ENCODE measurements at places on chromosomes 6 and 20.

- DNase-seq = no peak
Observed at GRCh38 chr20:6818033-6818808, 50.7 kb downstream of the BMP2 start.

GRCh38 chr20:33858666-33859065, 47.5 kb downstream of the CHMP4B start:
- no peak for DNase-seq

- DNase-seq = no peak
Observed at GRCh38 chr6:31666337-31666965, 571 bp downstream of the CSNK2B start.

GRCh38 chr6:144883915-144884314, 598.8 kb downstream of the UTRN start:
- DNase-seq = no peak

DNA sequence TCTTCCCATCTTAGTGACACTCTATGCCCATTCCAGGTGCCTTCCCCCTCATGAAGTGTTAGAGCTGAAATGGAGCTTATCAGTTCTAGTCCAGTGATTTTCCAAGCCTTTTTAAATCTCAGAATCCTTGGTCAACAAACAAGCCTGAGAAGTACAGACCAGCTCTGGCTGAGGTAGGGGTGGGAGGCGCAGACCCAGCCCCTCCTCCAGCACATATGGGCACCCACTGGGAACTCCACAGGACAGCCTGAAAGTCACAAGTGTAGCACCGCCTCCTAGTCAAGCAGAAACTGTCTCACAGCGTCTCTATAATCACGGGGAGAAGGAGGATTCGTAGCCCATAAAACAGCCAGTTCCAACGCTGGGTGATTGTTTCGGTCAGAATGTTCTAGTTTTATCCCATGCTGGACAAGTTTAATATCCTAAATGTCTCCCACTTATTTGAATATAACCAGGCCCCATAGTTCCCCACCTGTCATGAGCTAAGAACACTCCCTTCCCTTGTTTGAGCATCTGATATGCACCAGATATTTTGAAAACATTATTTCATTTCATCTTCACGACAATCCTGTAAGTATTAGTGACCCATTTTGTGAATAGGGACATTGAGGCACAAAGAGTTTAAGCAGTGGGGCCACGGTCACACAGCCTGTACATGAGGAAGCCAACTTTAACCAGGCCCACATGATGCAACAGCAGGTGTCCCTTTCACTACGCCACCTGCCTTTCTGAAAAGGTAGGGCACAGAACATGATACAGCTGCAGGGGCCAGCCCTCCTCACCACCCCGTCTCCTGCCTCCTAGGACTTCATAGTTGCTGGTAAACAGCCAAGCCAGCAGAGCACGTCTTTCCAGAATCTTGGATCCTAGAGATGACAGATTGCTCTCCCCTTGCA, 40.1 kb downstream of the TRAF3IP2 start:
- no peak for DNase-seq

DNA sequence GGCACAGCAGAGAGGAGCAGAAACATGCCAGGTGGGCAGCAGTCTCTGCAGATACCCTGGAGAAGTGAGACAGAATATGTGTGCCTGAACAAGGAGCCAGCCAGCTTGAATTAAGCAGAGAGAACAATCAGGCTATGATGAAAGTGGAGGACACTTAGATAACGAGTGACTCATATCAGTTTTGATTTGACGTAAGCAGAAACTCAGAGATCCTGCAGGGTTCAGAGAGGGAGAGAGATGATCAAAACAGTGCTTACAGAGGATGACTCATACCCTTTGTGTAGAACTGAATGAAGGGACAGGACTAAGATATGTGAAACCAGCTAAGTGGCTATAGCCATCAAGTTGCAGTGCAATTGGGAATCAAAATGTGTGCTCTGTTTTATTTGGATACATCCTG, 300.7 kb downstream of the TENT5A start:
- no peak for DNase-seq

- DNase-seq = no peak
Observed at GRCh38 chr6:148374040-148374774, 31.6 kb downstream of the SASH1 start.

- no peak for DNase-seq
Observed at GRCh38 chr6:26224940-26225847, 138.0 kb downstream of the HFE start.

- no peak for DNase-seq
Observed at GRCh38 chr20:46649965-46650542, 1.2 kb downstream of the SLC13A3 start.

GRCh38 chr20:50618537-50618936, 72.8 kb downstream of the RIPOR3 start:
- no peak for DNase-seq

DNA sequence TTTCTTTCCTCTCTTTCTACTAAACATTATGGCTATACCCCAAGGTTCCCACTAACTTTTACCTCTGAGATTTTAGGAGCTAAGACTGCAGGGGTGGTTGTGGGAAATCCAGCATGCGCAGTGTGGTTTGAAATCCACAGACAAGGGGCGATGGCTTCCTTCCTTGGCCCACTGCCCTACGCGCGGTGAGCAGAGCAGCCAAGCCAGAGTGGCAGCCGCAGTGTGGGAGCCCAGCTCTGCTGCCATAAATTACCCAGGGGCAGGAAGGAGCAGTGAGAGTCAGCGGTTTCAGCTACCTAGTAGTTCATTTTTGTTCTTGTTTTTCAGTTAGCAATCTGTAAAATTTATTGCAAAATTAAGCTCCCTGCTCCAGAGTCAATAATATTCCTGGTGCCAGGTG, 101.4 kb downstream of the BMP2 start:
- no peak for DNase-seq

GRCh38 chr6:164214066-164214465, 799.5 kb downstream of the QKI start:
- no peak for DNase-seq

DNA sequence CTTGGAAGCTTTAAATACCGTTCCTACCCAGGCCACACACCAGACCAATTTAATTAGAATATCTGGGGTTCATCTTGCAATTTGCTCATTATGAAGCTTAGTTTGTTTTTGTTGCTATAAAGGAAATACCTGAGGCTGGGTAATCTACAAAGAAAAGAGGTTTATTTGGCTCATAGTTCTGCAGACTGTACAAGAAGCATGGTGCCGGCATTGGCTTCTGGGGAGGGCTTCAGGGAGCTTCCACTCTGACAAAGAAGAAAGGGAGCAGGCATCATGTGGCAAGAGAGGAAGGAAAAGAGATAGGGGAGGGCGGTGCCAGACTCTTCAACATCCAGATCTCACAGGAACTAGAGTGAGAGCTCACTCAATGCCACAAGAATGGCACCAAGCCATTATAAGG, 73.6 kb downstream of the RNF182 start:
- no peak for DNase-seq

- DNase-seq = no peak
Observed at GRCh38 chr20:33842346-33842745, 31.2 kb downstream of the CHMP4B start.

DNA sequence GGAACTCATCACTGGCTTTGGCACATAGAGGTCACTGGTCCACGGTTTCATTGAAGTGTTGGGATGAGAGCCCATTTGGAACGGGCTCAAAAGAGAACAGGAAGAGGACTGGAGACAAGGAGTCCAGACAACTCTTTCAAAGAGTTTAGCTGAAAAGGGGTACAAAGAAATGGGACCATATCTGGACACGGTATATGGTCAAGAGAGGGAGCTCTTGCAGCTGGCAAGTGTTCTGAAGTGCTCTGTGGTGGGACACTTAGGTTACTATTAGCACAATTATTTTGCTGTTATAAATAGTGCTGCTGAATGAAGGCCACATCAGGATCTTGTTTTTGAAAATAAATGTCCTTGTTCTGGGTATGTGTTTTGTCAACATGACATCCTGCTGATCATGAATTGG, 4.6 kb downstream of the SGK2 start:
- DNase-seq = no peak

DNA sequence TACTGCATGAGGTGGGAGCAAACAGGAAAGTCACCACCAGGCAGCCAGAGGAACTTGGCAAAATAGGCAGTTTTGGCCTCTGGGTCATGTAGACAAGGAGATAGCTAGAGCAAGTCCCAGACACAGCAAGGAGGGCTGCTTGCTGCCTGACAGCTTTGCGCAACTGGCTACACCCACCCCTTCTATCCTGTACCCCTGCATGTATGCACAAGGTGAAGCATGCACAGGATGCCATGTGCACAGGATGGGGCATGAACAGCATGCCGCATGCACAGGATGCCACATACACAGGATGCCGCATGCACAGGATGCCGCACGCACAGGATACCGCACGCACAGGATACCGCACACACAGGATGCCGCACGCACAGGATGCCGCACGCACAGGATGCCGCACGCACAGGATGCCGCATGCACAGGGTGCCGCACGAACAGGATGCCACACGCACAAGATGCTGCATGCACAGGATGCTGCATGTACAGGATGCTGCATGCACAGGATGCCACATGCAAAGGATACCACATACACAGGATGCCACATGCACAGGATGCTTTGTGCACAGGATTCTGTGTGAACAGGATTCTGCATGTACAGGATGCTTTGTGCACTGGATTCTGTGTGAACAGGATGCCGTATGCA, 104.9 kb upstream of the IYD start:
- no peak for DNase-seq

DNA sequence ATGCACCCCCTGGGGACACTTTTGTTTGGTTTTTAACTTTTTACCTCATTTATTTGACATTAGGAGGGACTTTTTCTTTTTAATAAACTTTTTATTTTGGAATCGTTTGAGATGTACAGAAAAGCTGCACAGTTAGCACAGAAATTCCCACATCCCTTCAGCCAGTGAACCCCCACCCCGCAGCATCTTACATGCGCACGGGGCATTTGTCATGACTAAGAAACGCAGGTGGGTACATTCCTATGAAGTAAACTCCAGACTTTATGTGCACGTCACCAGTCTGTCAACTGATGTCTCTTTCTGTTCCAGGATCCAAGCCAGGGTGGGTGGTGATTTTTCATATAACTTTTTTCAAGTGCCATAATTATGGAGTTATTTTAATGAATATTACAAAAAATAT, 4.9 kb upstream of the ZNF831 start:
- DNase-seq = no peak

GRCh38 chr20:25310921-25311728, 63.2 kb downstream of the PYGB start:
- no peak for DNase-seq

DNA sequence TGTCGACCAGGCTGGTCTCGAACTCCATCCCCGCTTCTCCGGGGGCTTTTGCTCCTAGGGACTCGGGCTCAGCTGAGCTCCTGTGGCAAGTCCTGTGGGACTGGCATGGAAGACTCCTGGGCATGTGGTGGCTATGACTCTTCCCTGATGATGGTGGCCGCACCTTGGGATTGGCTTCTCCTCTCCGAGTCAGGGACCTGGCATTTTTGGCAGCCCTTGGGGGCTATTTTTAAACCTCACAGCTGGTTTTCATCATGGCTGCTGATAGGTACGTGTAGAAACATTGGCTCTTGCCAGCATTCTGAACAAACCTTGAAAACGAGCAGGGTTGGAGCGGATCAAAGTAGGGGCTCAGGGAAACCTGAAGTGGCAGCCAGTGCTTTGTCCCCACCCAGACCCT, 54.1 kb downstream of the RBM38 start:
- DNase-seq = no peak

DNA sequence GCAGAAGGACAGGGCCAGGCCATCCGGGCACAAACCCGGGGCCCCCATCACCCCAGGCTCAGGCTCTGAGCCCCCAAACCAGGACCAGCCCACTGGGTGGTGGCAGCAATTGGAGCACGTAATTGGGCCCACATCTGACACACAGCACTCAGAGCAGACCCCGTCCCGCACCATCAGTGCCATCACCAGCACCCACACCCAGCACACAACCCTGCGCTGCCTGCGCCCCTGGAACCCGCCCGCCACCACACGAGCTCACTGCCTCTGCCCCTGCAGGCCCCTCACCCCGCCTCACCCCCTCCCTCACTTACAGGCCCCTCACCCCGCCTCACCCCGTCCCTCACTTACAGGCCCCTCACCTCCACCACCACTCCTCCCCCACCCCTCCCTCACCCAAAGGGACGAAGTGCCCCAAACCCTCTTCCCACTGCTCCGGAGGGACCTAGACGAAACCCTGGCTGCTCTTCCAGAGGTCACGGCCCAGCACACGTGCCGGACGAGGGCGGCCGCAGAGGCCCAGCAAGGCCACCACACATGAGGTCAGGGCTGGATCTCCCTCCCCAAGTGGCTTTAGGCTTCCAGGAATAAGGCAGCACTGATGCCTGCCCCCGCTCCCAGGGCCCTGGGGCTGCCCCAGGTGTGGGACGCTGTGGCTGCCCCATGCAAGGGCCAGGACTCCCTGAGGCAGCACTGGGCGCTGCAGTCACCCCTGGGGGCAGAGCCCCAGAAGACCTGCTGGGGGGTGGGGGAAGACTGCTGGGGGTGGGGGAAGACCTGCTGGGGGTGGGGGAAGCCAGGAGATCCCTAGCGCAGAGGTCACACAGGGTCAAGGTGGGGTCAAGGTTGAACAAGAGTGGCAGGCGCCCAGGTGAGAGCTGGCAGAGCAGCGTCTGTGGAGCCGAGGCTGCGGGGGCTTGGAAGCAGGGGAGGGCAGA, 22.4 kb downstream of the KCNQ2 start:
- DNase-seq = no peak

DNA sequence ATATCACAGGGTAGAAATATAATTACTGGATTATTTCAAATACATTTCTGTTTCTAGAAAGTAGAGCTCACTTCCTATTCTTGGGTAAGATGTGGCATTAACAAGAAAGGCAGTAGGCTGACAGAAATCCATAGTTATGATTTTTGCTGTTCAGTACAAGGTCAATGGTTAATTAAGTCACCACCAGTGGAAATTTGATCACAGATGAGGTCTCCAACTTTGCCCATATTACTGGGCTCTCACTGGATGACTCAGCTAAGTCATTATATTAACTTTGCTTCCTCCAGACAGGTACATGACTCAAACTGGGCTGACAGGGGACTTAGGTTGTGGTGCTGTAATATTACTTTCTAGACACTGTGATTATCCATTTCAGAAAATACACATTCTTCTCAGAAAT, 212.4 kb downstream of the GRIK2 start:
- DNase-seq = no peak

GRCh38 chr6:20718705-20719653, 184.7 kb downstream of the CDKAL1 start:
- no peak for DNase-seq
